Activated T-cell treated with anti-CD3 and anti-CD28 coated beads, Interleukin-2, amount 50 U/mL, for 72 hours (primary cell): ENCODE measurements at places on chromosomes 2 and 18. TPM values are rescaled to one million over a fixed set of nuclear protein-coding genes. Genes with fewer than 3 reads are reported as not detected.
A peak's percentile ranks its signal among the peaks of the same experiment; 100 is the strongest.

The NT5C1B gene
- not detected for total RNA-seq

The CPLX4 gene
- total RNA-seq, result not detected

The CAVIN2 gene
- not detected for total RNA-seq

The COL6A3 gene
- 12.0 TPM for total RNA-seq

The CCDC141 gene
- 9.4 TPM for total RNA-seq

The SRD5A2 gene
- total RNA-seq, result not detected

GRCh38 chr2:44498551-44498950 is 136.8 kb downstream of the CAMKMT start:
- DNase-seq, result no peak

GRCh38 chr2:79159030-79159429 is 523 bp downstream of the REG3A start:
- DNase-seq, result no peak

- no peak for DNase-seq
These were observed 298.2 kb upstream of the COL3A1 start for GRCh38 chr2:188676010-188676400.

- DNase-seq, result peak; percentile 5
These were observed 131.1 kb downstream of the LTBP1 start for GRCh38 chr2:33077844-33078243.

DNA sequence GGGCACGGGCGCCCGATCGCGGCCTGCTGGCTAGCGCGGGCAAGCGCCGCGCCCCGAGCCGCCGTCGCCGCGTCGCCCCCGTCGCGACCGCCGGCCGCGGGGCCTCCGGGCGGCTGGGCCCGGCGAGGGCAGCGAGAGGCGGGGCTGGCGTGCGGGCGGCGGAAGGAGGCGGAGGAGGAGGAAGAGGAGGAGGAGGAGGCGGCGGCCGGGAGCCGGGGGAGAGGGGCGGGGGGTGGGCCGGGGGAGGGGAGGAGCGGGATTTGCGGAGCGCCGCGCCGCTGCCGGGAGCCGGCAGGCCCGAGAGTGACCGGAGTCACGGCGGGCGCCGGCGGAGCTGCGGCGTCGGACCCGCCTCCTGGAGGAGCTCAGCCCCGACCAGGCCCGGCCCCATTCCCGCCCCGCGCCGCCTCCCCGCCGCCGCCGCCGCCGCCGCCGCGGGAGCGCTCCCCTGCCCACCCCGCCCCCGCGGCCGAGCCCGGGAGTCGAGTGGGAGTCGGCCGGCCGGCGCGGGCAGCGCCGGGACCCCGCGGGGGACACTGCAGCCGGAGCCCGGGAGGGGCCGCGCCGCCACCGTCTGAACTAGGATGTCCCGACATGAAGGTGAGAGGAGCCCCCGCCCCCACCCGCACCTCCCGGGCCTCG is at the start of gene KCMF1:
TSS of gene KCMF1 (plus strand) at position 294 of the 642 bp plus-strand sequence. CDS start at position 585, 291 bp downstream.
- DNase-seq, result peak; percentile 79

GRCh38 chr2:178241844-178242551 is 47.7 kb downstream of the OSBPL6 start:
- no peak for DNase-seq

- no peak for DNase-seq
These were observed 320.3 kb upstream of the VRK2 start for GRCh38 chr2:57726294-57726693.

DNA sequence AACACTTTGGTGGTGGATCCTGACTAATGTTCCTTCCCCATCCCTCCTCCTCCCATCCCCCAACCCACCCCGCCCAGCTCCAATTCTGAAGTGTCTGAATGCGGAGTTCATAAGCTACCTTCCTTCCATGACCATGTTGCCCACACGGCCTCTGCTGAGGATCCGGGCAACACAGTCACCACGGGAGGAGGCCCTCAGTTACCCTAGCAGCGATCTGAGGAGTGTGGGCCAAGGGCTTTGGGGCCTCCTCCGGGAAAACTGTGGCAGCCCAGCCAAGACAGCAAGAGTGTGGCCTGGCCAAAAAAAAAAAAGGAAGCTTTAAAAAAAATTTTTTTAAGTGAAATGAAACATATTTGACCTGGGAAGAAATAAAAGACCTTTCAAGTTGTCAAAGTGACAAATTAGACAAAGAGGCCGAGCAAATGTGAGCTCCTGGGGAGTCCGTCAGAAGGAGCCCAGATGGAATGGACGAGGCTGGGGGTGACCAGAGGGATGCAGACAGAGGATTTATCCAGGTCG is 169.0 kb upstream of the PKDCC start:
- DNase-seq, result no peak

- no peak for DNase-seq
These were observed 17.7 kb downstream of the CNDP2 start for GRCh38 chr18:74513883-74514205.

GRCh38 chr2:18104595-18105224 is 226.2 kb downstream of the KCNS3 start:
- DNase-seq, result no peak

DNA sequence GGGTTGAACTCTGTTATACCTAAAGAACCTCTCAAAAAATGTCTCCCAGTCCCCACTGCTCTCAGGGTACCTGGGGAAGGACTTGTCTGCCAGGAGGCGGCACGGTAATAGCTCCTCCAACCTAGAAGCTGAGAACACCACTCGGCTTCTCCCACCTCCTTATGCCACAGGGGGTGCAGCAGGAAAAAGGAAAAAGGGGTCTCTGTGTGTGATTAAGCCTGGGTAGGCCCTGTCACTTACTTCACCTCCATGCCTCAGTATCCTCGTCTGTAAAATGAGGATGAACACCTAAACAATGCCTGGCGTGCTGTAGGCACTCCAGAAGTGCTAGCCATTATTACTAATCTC is 76.6 kb downstream of the EMX1 start:
- no peak for DNase-seq

- no peak for DNase-seq
These were observed 191.9 kb upstream of the CHAC2 start for GRCh38 chr2:53575721-53576124.
